Activated CD4-positive, alpha-beta memory T cell treated with anti-CD3 and anti-CD28 coated beads for 36 hours (primary cell): ENCODE measurements at places on chromosomes 2 and 18. TPM values are rescaled to one million over a fixed set of nuclear protein-coding genes. Genes with fewer than 3 reads are reported as not detected.

NGEF gene
- total RNA-seq, result 5.4 TPM

DNA sequence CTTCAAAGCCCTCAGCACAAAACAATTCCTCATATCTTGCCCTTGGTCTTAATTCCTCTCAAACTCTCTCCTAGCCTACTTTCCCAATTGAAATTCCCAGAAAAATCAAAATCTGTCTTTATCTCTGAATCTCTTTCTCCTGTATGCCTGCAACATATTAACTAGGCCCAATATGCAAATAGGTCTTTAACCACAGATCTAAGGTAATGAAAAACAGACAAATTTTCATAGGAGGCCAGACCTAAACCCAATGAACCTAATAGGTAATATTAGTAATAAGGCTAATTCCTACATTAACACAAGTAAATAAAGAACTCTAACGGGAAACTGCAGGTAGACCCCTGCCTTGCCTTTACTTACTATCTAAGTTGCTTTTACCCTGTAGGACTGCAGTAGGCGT lies 41.4 kb downstream of the WDR33 start:
- DNase-seq, result no peak

DNA sequence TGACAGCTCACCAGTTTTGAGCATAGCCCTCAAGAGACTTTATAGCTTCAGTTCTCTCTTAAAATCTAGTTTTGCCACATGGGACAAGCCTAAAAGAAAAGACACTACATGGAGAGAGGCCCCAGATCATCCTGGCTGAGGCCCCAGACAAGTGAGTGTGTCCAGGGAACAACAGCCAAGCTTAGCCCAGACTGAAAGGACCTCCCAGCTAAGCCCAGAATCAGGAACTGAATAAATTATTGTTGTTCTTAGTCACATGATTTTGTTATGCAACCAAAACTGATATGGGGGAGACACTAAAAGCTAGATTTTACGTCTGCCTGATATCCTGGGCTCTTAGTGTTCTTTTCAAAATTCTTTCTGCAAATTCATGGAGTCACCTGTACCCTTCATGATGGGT lies 29.3 kb upstream of the LBH start:
- no peak for DNase-seq

LOXL3 gene
- 1.1 TPM for total RNA-seq

MYO7B gene
- total RNA-seq, result 0.14 TPM

GALR1 gene
- total RNA-seq, result not detected

GRCh38 chr2:71481111-71481510 lies 27.8 kb downstream of the DYSF start:
- no peak for DNase-seq

MC5R gene
- not detected for total RNA-seq
